ENCODE measurements at places on chromosomes 1 and 21. TPM values are rescaled to one million over a fixed set of nuclear protein-coding genes. Genes with fewer than 3 reads are reported as not detected.

- no peak for DNase-seq
Measured at GRCh38 chr1:24452922-24453485, 37.4 kb downstream of the NIPAL3 start.

DNA sequence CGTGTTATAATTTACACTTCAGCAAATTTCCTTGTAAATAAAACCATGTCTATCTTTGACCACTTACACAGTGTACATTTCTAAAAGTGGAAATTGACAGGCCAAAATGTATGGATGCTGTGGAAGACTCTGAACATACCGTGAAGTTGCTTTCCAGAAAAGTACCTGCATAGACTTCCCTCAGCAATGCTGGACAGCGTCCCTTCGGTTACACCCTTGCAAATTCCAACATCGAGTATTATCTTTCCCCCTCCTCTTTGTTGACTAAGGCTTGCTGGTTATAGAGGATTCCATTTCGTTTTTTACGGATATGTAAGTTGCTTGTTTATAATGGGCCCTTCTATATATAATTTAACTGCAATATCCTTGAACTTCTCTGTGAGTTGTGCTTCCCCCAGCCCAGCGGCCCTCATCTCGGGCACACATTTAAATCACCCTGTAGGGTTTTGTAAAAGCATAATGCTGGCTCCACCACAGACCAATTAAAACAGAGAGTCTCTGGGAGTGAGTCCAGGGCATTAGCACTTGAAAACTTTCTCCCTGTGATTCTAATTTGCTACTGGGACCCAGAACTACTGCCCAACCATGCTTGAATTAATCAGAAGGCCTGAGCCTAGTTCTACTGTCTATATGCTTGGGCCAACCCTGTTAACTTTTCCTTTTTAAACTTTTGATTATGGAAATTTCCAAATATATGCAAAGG is 230.3 kb downstream of the GRIK3 start:
- DNase-seq = no peak

The MATN1 gene
- total RNA-seq = not detected

DNA sequence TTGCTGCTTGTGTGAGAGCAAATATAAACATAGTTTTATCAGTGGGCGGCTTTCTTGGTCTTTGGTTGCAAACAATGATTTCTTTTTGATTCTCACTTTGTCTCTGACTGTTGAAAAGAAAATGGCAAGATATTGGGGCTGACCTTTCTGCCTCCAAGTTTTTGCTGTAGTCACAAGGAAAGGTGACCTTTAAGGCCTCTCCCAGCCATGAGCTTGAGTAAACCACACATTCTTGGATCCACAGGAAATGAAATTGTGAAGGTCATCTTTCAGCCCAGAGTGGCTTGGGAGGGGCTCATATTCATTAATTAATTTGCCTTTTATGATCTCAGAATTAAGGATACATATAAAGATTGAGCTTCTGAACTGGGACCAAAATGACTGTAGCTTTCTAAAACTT is 241.6 kb downstream of the BACH1 start:
- DNase-seq = no peak

DNA sequence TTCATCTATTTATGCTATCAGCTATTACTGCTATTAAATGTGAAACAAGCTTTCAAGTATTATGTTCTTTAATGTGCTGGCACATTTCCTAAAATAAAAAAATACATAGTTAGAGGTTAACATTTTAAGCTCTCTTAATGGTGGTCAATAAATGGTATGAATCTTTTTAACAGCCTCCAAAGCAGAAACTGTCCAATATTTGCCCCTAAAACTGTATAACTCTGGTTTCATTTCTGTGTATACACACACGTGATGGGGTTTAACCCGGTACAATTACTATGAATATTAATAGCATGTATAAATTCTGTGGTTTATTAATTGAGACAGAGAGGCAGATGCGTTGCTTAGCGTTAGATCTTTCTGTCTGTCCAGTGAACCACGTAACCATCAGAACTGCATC is 2.2 kb downstream of the ESRRG start:
- DNase-seq = no peak

The GPR153 gene
- total RNA-seq = 17.0 TPM

DNA sequence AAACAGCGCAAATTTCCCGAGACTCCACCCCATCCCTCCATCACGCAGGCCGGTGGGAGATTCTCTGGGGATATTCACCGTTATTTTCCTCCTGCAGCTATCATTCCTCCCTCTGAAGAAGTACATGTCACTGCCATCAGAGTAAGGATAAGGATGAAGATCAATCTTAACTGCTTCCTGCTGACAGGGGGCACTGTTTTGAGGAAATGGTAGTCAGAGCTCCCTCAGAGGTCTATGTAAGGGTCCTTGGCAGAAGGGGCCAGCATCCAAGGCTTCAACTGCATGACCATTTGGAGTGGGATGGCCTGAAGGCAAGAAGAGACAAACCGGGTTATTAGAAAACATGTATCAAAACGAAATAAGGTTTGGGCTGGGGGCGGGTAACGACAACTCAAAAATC is 111.5 kb downstream of the KCNK1 start:
- no peak for DNase-seq

The RAB25 gene
- not detected for total RNA-seq

DNA sequence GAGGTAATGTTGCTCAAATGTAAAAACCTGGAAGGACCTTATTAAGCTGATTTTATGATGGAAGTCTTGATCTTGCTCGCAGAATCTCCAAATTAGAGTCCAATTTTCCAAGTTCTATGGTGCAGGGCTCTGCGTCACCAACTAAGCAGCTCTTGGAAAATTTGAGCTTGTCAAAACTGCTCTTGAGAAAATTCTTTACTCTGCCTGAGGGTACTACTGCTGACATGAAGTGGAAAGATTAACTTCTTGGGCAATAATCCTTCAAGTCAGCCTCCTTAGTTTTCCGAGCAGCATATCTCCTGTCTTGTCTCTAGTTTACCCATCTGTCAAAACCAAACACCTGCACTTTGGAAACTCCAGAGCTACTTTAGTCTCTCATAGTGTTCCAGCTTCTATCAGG is 293.7 kb downstream of the KCTD3 start:
- DNase-seq = no peak

- DNase-seq = no peak
Measured at GRCh38 chr1:45198185-45198584, 8.2 kb downstream of the ZSWIM5 start.

The IL19 gene
- not detected for total RNA-seq

- DNase-seq = peak; percentile 40
Measured at GRCh38 chr21:42654179-42654912, 925 bp downstream of the PDE9A start.

The CD1D gene
- total RNA-seq = 3.3 TPM

The VSIG8 gene
- 0.21 TPM for total RNA-seq

- no peak for DNase-seq
Measured at GRCh38 chr1:109618661-109619575, 498 bp downstream of the GNAT2 start.

DNA sequence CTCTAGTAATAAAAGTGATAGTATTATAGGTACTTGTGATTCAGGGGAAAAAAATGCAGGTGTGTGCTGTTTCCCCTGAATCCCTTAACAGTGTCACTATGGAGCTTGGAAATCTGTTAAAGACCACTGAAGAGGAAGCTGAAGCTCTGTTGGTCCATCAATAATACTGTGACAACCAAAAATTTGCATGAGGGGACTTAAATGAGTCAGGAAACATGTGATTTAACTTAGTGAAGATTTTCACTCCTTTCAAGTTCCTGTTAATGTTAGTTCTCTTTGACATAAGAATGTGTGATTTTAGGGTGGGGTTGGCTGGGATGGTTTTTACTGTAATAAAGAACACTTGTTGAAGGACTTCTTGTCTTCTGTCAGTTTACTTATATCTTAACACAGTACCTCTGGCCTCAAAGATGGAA is 32.0 kb downstream of the VANGL2 start:
- no peak for DNase-seq

GRCh38 chr1:30788580-30789387 is 31.2 kb upstream of the LAPTM5 start:
- peak; percentile 24 for DNase-seq

GRCh38 chr21:37579356-37579755 is 212.8 kb downstream of the DYRK1A start:
- no peak for DNase-seq

DNA sequence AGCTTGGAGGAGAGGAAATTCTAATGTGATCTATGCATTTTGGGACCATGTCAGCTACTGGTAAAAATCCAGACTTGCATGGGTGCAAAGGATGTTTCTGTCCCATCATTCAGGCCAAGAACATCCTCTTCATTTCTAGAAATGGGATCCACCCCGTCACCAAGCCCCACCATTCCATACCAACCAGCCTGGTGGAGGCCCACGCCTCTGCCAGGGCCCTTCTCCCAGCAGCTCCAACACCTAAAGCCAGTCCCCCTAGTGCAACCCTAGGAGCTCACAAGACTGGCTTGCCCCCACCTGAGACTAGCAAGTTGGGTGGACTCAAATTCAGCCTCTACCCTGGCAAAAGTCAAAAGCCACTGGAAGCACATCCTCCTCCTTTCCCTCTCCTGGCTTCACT is 1.9 kb downstream of the ARHGEF11 start:
- no peak for DNase-seq

GRCh38 chr1:31467005-31467674 is 54.1 kb downstream of the SERINC2 start:
- DNase-seq = no peak

The NME7 gene
- total RNA-seq = 13.3 TPM

DNA sequence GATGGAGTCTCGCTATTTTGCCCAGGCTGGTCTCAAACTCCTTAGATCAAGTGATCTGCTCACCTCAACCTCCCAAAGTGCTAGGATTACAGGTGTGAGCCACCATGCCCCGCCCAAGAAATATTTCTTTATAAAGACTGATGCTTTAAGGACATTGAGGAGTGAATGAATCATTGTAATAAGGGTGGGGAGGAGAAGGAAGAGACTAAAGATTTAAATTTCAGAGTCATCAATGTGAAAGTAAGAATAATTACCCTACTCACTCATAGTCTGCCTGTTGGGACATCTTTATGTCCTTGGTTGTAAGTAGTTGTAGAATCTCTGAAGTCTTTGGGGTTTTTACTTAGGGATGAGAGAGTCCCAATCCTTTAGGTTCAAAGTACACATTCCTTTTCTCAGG is 7.3 kb downstream of the KDM1A start:
- no peak for DNase-seq

The ARTN gene
- total RNA-seq = 4.9 TPM

DNA sequence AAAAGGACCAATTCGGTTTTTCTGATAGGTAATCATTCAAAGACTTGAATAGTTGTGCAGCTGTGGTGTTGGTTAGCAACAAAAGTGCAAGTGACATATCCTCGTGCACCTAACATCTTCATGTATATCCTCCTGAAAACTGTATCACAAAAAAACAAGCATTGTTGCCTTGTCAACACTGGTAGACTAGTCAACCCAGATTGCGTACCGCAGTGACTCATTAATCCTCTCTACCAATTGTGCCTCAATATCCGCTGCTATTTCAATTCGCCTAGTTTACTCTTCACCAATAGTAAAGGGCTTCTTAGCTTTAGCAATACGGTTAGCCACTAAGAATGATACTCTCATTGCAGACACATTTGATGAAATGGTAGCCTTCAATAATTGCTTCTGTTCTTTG is 3.5 kb downstream of the HHAT start:
- DNase-seq = no peak

DNA sequence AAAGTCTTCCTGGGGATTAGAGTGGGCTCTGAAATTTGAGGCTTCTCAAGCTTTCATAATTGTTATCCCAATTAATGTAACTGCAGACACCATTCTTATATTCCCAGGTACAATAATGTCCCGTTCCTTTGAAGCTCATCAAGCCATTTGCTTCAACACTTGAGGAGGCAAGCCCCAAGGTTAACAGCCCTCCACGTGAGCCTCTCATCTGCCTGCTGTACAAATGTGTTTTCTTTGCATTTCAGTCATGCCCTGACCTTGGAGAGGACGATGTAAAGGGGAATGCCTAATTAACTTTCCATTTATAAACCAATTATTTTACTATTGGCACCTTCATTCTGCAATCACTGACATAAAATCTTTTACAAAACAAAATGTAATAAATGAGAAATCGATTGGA is 106.3 kb downstream of the SETD4 start:
- no peak for DNase-seq

DNA sequence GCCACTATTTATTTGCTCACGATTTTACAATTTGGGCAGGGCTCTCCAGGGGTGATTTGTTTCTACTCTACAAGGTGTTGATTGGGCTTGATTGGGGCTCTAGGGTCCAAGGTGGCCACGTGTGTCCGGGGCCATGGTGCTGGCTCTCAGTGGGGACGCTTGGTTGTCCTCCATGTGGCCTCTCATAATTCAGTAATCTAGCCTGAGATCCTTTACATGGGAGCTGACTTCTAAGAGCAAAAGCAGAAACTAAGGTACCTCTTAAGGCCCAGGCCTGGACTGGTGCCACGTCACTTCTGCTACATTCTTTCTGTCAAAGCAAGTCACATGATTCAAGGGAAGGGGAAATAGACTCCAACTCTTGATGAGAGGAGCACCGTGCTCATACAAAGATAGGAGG is 8.1 kb upstream of the PSRC1 start:
- DNase-seq = no peak

DNA sequence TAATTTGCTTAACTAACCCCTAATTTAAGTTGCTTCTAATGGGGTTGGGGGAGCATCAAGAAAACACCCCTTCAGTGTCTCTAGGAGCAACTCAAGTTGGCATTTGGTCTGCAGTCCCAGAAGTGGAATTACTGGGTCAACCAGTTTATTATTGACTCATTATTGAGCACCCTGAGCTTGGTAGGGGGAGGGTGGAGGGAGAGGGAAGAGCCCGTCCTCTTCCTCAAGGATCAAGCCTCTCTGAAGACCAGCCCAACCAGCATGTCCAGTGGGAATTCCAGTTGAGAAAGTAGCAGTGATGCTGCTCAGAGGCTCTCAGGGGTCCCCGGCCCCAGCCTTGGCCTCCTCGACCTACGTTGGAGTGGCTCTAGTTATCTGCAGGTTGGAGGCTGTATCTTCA is 2.1 kb upstream of the PLA2G2F start:
- no peak for DNase-seq

GRCh38 chr1:204080163-204080903 is 7.4 kb downstream of the SOX13 start:
- DNase-seq = peak; percentile 90

DNA sequence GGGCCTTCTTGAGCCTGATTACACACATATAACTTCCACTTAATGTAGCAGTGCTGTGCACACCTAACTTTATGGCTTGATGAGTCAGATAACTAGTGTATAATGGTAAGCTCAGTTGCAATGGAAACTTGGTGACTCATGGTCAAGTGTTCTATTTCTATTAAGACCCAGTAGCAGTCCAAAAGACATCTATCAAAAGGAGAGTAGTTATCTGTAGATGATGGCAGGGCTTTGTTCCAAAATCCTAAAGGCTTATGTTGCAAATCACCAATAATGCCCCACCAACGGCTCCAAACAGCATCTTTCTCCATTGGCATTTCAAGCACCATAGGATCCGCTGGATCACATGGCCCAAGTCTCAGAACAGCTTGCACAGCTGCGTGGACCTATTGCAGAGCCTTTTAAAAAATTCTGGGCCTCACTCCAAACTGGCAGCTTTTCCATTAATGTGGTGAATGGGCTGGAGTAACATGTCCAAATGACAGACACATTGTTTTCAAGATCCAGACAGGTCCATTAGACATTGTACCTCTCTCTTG is 566.8 kb upstream of the USP24 start:
- no peak for DNase-seq

Measured in aorta (tissue), 5 donors.